NCI-H1436 (cell line): ENCODE measurements at places on chromosomes 6 and 20.

GRCh38 chr20:9668381-9668780, 154.0 kb downstream of the LAMP5 start:
- no peak for DNase-seq

GRCh38 chr6:44004625-44005506, 122.4 kb downstream of the MRPL14 start:
- peak; percentile 36 for DNase-seq

GRCh38 chr6:148523551-148523950, 180.9 kb downstream of the SASH1 start:
- DNase-seq = no peak

DNA sequence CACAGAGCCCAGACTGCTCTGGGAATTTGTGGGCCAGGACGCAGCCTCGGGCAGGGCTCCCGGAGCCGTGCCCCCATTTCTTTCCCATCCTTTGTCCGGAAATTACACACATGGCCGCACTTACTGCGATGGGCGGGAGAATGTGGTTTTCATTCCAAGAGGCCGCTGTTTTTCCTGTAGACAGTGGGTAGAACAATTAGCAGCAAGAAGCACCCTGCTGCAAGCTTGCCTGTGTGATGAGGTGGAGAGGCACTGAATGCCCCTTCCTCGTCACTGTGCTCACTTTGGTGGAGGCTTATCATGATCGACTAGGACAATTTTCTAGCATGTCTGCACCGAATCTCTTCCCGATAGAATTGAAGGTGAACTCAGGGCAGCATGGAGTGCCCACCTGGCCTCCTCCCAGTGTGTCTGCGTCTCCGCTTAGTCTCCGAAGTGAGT, 102.8 kb downstream of the DACT2 start:
- DNase-seq = no peak

DNA sequence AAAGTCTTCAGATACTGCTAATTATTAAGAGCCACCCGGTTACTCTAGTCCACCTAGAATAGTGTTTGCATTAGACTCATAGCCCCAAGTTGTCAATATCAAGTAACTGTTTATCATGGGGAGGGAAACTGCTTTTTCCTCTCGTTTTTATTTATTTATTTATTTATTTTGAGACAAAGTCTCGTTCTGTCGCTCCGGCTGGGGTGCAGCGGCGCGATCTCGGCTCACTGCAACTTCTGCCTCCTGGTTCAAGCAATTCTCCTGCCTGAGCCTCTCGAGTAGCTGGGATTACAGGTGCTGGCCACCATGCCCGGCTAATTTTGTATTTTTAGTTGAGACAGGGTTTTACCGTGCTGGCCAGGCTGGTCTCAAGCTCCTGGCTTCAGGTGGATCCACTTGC, 16.1 kb upstream of the CCDC170 start:
- DNase-seq = no peak

- no peak for DNase-seq
These were observed 131.5 kb downstream of the TAF4 start for GRCh38 chr20:61933951-61934715.

DNA sequence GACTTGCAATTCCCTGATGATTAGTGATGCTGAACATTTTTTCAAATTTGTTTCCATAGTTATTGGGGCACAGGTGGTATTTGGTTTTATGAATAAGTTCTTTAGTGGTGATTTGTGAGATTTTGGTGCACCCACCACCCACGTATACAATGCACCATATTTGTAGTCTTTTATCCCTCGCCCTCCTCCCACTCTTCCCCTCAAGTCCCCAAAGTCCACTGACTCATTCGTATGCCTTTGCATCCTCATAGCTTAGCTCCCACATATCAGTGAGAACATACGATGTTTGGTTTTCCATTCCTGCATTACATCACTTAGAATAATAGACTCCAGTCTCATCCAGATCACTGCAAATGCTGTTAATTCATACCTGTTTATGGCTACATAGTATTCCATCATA, 167.3 kb downstream of the MYLK4 start:
- DNase-seq = no peak

DNA sequence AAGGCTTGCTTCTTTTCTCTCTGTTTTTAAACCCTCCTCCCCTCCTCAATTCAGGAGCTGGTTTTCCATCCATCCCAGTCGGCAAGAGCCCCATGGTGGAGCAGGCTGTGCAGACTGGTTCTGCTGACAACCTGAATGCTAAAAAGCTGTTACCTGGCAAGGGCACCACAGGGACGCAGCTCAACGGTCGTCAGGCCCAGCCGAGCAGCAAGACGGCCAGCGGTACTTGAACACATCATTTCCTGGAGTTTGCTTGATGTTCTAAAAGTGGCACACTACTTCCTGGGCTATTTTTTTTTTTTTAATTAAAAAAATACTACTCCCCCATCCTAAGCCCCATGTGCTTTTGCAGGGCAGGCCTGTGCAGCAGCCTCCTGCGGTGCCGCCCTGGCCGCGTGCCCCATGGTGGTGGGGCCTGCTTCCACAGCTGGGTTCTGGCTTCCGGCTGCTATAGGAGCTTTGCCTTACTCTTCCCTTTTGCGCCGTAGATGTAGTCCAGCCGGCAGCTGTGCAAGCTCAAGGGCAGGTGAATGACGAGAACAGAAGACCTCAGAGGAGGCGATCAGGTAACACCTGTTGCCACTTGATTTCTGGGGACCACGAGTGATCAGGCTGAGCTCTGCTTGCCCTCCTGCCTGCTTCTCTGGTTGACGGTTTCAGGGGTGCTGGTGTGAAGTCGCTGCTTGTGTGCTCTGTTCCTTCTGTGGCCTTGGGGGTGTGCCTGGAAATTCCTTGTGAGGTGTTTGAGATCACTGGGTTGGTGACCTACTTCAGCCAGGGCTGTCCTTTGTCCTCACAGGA, 7.7 kb downstream of the LSM14B start:
- DNase-seq = no peak

- DNase-seq = no peak
These were observed 127.9 kb upstream of the BACH2 start for GRCh38 chr6:90424580-90424979.

GRCh38 chr6:38239719-38240451, 399.8 kb downstream of the BTBD9 start:
- DNase-seq = no peak

DNA sequence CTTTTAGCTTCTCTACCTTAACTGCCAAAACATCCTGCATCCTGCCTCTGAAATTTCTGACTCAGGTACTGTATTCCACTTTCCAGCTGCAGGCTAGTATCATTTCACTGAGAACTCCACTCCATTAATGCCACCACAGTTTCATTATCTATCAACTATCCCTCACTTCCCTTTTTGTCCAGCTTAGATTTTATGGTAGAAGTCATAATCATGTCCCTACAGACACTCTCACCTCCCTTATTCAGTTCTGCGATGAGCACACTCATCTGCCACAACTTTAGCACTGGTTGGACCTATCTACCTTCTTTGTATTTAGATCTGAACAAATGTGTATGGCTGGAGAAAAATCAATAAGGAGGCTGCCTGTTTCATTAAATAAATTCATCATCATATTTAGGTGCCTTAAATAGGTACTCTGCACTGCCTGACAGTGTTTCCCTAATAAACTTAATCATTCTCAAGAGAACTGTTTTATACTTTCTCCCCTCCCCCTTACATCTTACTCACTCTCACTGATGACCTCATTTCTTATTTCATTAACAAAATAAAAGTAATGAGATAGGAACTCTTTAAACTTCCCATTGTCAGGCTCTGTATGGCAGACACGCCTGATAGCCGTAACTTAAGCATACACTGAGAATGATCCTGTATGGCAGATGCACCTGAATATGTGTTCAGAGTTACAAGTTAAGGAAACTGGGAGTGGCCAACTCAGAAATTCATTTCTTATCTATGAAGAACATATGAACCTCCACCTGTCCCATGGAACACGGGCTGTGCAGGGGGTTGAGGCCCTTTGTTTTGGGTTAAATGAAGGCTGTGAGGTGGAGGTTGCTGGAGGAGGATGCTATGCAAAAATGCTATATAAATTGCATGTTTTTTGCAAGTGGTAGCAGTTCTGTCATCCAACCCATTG, 95.3 kb upstream of the MAN1A1 start:
- DNase-seq = no peak

- peak; percentile 35 for DNase-seq
These were observed 671 bp downstream of the TAPBP start for GRCh38 chr6:33313105-33313708.

GRCh38 chr6:117550618-117551242, 51.6 kb downstream of the GOPC start:
- no peak for DNase-seq

GRCh38 chr6:166567107-166567506, 19.4 kb downstream of the RAMACL start:
- no peak for DNase-seq

DNA sequence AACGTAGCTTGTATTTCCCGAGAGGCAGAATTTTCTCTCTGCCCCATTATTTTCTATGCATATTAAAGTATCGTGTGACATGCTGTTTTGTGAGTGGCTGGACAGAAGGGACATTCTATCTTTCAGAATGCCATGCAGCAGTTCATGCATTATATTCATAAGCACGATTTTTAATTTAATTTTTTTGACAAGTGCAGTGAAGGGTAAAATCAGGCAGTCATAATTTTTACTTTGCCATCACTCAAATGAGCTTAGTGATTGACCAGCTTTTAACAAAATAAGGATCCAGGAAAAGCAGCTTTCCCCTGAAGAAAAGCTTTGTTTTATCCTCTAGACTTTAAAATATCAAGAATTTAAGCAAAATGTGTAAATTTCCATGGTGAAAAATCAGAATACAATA, 673.3 kb downstream of the KIF16B start:
- no peak for DNase-seq

DNA sequence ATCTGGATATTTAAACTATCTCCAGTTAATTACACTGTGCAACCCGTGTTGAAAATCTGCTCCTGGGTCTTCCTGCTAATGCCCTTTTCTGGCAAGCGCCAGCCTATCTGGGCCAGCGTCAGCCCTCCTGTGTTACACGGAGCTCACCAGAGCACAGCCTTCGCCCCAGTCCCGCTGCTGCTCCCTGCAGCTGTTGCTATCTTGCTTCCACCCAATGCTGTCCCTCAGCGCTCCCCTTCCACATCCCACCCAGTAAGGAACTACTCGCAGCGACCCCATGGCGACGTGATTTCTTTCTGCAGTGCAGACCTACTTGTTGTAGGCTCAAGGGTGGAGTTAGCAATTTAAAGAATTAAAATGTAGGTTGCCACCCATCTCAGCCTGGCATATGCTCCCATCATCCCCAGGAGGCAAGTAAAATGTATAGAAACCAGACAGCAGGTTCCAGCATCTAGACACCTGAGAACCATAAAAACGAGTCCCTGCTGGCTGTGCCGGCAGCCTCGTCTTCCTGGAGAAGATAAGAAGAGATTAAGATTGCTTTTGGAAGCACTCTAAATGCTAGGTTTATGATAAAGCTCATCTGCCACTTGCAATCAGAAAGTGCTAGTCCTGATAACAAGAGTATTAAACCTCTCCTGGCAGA, 254.3 kb upstream of the FOXQ1 start:
- no peak for DNase-seq

DNA sequence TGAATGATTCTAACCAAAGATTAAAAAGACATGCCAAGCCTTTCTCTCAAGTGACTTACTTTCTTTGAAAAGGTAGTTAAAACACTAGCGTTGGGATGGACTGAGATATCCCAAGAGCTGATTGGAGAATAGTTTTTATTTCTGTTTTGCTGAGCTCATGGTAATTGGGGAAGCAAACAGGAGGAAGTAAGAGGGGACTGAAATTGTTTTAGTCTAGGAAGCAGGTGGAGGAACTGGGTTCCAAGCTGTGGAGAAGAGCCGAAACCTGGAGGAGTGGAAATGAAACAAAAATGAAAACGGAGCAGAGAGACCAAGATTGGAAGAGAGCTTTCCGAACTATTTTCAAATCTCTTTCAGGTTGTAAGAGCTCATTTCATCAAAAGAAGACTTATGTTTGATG, 59.9 kb upstream of the TENT5A start:
- no peak for DNase-seq

- DNase-seq = no peak
These were observed 173.9 kb downstream of the QKI start for GRCh38 chr6:163588220-163588919.

- no peak for DNase-seq
These were observed 81.4 kb downstream of the TCP11 start for GRCh38 chr6:35059596-35060345.

DNA sequence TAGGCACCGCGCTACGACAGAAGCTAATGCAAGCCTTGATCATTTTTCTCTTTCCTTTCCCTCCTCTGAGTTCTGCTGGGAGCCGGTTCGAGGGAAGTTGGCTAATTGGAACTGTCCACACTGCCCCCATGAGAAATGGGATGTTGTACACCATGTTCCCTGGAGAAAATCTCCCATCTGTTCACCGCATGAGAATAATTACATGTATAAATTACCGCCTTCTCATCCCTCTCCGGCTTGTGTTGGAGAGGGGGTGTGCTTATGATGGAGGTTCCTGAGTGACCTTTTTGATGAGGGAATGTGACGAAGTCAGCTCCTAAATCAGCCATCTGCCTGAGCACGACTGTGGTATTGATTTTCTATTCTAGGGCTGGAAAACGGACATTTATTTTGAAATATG, 320.2 kb upstream of the SULF2 start:
- no peak for DNase-seq

GRCh38 chr6:144405163-144405562, 120.0 kb downstream of the UTRN start:
- DNase-seq = no peak

GRCh38 chr6:129100164-129100563, 217.2 kb downstream of the LAMA2 start:
- no peak for DNase-seq

- no peak for DNase-seq
These were observed 39.4 kb downstream of the SLC9A8 start for GRCh38 chr20:49851991-49852390.

DNA sequence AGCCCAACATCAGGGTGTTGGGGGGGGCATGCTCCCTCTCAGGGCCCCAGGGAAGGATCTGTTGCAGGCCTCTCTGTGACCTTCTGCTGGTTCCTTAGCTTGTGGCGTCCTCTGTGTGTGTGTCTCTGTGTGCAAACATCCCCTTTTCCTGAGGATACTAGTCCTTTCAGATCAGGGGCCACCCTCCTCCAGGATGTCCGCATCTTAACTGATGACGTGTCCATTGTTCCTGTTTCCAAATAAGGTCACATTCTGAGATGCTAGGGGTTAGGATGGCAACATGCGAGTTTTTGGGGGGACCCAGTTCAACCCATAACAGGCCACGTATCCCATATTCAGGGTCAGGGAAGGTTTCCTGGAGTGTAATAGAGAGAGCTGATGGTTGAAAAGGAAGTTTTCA, 40.9 kb downstream of the GMPR start:
- DNase-seq = no peak

GRCh38 chr6:121616406-121616805, 181.0 kb downstream of the GJA1 start:
- DNase-seq = no peak

DNA sequence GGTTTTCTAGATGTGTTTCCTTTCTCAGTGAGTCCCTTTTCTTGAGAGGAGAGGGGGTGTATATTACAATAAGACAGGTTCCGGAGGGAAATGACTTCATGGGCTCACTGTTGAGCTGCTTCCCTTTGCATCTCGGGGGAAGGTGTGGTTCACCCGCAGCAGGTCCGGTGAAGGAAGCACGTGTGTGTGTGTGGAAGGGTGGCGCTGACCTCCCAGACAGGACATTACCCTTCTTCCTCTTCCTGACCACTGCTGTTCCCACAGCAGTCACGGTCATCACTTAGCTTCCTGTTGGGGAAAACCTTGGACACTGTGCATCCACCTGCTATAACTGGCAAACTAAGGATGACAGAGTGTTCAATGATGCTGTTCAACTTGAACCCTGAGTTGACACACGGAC, 83.6 kb downstream of the PLEKHG1 start:
- no peak for DNase-seq

- DNase-seq = no peak
These were observed 14.7 kb upstream of the HMGN3 start for GRCh38 chr6:79249136-79249535.

- no peak for DNase-seq
These were observed 721.4 kb downstream of the RFPL4B start for GRCh38 chr6:113068570-113068969.
